ENCODE measurements at places on chromosomes 1 and 21.

GRCh38 chr1:219687779-219688178, 74.9 kb upstream of the ZC3H11B start:
- DNase-seq = no peak

DNA sequence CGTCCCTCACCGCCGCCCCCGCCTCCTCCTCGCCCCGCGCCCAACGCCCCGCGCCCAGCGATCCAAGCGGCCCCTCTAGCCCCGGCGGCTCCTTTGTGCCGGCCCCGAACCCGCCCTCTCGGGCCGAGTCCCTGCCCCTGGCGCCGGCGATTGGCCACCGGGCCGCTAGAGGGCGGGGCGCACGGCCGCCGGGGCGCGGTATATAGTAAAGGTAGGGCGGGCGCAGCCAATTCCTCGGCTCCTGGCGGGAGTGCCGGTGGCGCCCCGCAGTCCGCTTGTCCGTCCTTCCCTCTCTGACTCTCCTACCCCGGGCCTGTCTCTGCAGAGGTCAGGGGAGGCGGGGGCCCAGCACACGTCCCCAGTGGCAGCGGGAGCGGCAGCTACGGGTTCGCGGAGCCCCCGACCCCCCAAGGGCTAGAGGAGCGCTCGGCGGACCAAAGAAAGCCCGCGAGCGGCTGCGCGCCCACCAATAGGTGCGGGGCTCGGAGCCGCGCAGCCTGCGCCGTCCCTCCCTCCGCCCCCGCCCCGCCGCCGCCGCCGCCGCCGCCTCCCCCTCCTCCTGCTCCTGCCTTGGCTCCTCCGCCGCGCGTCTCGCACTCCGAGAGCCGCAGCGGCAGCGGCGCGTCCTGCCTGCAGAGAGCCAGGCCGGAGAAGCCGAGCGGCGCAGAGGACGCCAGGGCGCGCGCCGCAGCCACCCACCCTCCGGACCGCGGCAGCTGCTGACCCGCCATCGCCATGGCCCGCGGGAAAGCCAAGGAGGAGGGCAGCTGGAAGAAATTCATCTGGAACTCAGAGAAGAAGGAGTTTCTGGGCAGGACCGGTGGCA, at the start of gene ATP1B1:
ATP1B1 (plus strand) TSS at position 596 of the 826 bp plus-strand sequence; CDS start at position 736, 140 bp downstream.
- DNase-seq = peak; percentile 79

DNA sequence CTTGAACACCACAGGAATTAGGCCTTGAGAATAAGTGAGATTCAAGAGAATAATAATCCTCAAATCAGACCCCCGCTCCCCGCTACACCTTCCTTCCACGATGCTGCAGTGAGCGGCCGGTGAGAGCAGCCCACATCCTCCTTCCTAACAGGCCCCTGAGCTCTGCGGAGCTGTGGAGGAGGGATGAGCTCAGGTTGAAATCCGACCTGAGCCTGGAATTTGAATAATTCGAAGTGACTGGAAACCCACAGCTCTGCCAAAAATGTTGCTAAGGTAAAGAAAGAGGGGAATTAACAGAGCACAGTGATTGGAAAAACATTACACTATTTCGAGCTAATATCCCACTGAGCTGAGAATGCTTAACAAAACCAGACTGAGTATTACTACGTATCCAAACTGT, 90.0 kb downstream of the URB2 start:
- DNase-seq = no peak

GRCh38 chr1:63073309-63074306, 248.8 kb upstream of the FOXD3 start:
- DNase-seq = no peak

DNA sequence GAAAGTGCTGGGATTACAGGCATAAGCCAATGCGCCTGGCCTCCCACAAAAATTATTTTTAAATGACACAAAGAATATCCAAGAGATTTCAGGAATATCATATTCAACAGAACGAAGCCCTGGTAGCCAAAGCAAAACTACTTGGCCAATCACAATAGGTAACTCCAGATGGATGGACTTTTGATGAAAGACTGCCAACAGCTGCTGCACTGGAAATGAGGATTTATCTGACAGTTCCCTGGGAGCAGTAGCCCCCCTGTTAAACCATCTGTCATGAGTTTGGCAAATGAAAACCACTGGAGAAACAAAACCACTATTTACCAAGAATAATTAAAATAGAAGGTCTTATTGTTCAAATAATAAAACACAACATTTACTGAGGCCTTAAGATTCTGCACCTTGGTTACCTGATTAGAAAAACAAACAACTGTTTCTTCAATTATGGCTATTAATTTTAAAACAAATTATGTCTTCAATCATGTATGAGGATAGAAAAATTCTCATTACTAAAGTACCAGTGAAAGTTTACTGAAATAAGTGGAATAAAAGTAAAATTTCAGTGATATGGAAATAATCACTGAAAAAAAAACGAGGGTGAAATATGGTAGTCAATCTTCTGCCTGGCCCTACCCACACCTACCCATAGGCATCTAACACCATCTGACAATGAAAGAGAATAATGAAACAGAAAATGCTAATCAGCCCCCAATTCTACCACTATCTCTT, 34.3 kb upstream of the PSMG1 start:
- DNase-seq = no peak

DNA sequence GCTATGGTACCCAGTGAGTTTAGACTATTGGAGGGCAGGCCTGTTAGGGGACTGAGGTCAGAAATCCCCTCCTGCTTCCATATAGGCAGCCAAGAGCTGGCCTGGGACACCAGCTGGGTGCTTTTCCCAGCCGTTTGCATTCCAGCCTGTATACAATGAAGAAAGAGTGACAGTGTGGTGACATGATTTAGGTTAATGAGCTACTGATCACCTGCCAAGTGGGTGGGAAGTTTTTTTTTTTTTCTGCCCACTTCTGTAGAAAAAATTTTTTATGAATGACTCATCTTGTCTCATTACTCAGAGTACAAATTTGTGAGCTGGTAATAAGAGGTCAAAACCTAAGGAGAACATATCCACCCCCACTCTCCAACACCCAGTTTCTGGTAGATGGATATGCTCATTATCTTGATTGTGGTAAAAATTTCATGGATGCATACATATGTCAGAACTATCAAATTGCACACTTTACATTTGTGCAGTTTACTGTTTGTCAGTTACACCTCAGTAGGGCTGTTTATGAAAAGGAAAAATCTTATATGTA, 16.4 kb upstream of the CGN start:
- DNase-seq = no peak

- no peak for DNase-seq
These were observed 15.6 kb upstream of the FAAP20 start for GRCh38 chr1:2210084-2210653.

DNA sequence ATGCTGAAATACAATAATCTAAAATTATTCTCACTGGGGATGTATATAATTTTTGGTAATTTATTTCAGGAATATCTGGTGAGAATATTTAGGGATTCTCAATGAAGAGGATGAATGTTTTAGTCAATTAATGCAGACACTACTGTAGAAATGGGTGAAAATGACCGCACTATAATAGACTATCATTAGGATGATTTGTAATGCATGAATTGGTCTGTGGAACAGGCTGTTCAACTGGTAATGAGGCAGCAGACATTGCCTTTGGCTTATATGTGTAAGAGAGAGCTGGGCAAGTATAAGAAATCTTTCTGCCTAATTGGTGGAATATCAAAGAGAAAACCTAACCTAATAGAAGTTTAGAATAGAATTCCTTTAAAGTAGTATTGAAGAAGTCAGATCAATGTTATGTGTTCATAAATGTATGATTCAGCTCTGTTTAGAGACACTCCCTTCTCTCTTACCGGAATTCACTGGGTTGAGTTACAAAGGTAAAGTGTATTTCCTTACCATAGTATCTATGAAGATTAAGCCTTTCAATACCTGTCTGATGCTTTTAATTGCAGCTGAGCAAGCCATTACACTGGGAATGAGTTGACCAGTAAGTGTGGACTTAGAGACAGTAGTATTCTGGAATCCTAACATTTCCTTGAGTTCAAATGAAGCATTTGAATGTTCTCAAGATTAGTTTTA, 274.5 kb downstream of the S1PR1 start:
- DNase-seq = no peak

DNA sequence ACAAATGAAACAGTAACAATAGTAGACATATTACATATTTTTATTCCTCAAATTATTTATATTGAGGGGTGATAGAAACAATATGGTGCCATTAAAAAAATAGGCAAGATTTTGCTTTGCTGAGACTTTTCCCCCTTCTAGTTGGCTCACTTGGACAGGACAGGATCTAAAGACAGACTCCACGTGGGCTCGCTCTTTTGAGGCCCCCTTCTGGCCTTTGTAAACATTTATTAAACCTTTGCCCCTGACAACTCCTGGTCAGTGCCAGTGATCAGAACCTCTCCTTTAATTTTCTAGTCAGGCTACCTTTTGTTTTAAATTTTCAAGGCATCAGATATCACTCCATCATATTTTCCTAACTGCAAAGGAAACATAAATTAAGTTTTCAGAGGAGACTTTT, 49.7 kb upstream of the IFI44L start:
- DNase-seq = no peak

DNA sequence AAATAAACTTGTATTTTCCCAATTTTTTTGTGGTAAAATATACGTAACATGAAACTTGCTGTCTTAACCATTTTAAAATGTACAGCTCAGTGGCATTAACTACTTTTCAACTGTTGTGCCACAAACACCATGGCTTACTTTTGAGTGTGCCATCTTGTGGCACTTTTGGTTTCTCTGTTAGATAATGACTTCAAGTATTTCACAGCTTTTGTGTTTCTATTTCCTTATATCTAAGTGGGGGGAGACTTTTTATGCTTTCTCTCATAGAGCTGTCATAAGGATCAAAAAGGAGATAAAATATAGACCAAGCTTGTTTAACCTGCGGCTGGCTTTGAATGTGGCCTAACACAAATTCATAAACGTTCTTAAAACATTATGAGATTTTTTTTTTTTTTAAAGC, 44.3 kb downstream of the CDC14A start:
- DNase-seq = peak; percentile 62

DNA sequence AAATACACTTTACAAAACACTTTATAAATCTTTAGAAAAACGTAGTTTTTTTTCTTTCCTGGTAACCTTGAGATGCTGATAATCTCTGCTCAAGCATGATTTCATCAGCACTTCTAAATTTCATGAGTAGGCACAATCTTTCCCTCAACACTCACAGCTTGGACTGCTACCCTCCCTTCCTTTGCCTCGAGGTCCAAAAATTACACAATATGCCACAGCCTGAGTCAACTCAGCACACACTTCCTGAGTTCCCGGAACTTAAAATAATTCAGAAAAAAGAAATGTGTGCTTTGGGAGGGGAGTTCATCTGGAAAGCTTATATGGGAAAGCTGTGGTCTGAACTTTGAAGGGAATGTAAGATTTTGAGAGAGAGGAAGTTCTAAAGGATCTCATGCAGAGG, 5.9 kb downstream of the CLCA2 start:
- DNase-seq = peak; percentile 20

- DNase-seq = no peak
These were observed 145.4 kb upstream of the C1orf174 start for GRCh38 chr1:4045397-4046010.

GRCh38 chr1:99669376-99669775, 23.5 kb downstream of the PALMD start:
- no peak for DNase-seq
